Posterior vena cava (tissue), 2 donors: ENCODE measurements at places on chromosomes 5 and 9.

GRCh38 chr9:95000821-95001220 lies 274.3 kb downstream of the AOPEP start:
- DNase-seq, result no peak

DNA sequence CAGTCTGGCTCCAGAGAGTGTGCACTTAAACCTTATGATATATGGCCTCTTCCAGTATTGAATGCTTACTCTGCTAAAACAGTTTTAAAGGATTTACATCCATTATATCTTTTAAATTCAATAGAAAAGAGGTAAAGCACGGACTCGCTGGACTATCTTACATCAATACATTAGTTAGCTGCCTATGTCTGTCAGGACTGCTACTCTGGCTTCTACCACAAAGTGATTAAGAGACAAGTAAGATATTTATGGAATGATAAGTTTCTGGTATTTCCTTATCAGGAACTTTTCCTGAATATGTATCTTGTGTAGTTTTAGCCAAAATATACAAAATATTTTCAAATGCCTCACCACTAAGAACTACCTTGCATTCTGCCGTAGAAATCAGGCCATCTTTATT lies 295.1 kb downstream of the ISL1 start:
- no peak for DNase-seq

- no peak for DNase-seq
Measured at GRCh38 chr9:99449726-99450125, 227.6 kb downstream of the SEC61B start.

DNA sequence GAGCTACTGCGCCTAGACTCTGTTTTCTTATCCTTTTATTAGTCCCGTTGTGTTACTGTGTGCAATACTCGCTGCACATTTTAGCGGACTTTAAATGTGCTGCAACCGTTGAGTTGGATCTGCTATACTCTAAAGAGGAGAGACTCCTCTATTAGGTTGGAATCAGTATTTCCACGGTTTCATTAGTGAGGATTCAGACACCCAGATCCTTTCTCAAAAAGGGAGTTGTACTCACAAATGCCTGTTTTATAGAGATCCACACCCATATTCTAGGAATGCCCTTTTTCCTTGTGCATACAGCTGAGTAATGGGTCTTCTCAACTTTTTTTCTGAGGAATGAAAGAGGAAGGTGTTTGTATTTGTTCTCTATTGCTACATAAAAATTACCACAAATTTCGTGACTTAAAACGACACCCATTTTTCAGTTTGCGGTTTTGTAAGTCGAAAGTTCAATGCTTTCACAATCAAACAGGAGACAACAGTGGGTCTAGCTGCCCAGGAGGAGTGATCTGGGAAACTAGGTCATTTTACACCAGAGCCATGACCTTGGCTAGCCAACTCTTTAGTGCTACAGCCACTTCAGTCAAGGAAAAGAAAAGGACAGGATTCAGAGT lies 52.8 kb upstream of the SLC44A1 start:
- no peak for DNase-seq

DNA sequence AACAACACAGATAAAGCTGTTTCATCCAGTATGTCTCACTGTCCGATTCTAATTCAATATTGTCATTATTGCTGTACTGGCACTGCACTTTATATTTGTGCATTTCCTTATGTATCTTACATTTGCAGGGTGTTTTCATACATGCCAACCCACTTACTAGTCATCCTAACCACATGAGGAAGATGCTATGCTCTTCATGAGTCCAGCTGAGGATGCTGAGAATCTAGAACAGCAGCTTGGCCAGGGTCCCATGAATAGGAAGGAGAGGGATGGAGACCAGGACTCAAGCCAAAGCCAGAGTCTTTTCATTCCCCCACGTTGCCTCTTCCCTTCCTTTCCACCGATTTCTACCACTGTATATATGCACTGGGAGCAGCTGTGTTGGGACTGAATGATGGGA lies 292.8 kb upstream of the KLF4 start:
- DNase-seq, result no peak

GRCh38 chr5:107796797-107797196 lies 126.1 kb upstream of the EFNA5 start:
- DNase-seq, result no peak

- DNase-seq, result peak; percentile 93
Measured at GRCh38 chr5:172886974-172887501, 53.0 kb downstream of the ERGIC1 start.

- no peak for DNase-seq
Measured at GRCh38 chr9:75269197-75269596, 180.9 kb downstream of the OSTF1 start.

DNA sequence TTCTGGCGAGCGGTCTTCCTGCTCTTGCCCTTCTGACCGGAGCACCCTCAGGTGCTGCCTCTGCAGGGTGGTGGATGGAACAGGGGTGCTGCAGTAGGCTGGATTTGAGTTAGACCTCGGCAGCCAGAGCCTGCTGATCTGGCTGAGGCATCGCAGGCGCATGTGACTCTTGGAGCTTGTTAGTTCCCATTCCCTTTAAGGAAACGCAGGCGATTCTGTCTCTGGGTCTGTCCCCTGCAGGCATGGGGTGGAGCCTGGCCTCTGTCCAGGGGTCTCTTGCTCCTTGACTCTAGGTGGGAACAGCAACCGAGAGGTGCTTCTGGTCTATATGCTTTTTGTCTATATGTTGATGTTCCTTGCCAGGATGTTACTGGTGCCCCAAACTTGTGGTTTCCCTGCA lies 3.1 kb downstream of the WNK2 start:
- DNase-seq, result no peak

DNA sequence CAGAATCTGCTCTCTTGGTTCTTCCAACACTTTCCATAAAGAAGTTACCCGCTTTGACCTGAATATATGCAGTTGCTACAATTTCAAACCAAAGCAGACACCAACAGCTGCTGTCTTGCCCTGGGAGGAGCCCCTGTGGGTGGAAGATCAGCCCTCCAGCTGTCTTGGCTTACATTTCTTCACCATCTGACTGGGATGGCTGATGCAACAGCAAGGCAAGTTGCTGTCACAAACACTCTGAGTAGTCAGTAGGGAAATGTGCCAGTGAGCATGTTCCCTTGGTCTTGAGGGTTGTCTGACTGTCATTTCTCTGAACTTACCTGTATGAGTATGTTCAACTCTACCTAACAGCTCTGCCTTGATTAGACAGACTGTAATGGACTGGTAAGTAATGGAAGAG lies 152.9 kb downstream of the SGCD start:
- no peak for DNase-seq

- no peak for DNase-seq
Measured at GRCh38 chr9:4495537-4495936, 5.3 kb downstream of the SLC1A1 start.

DNA sequence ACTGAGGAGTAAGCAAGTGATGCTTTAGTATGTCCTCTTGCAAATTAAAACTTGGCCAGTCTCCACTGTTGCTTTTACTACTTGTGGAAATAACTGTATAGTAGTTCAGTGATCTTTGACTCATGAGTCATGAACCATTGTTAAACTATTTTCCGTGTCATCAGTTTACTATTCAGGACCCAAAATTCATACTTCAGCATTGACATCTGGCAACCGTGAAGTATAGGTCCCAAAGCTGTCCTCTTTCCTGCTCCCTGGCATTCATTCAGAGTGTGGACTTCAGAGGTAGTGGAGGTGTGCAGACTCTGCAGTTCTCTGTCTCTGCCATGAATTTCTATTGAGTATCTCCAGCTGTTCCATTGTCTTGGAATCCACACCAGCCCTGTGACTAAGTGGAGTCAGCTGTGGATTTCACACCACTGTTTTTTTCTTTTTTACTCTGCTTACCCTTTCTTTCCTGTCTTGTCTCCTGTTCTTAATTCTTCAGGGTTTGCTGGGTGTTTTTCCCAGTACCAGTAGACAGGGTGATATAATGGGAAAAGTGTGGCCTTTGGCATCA lies 7.5 kb downstream of the TDRD7 start:
- no peak for DNase-seq

DNA sequence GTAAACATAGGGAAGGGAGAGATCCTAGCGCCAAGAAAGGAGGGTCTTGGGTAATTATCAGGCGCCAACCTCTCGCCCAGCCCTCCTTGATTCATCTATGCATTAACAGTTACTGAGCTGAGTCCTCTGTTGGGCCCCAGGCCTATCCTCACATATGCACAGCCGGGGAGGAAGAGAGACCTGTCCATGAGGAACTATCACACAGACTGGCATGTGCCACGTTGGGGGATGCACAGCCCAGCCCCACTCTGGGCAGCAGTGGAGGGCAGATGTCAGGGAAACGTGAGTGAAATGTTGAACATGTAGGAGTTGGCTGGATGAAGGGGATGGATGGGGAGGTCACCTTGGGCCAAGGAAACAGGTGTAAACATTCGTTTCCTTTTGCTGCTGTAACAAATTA lies 18.8 kb upstream of the ENHO start:
- DNase-seq, result peak; percentile 32

DNA sequence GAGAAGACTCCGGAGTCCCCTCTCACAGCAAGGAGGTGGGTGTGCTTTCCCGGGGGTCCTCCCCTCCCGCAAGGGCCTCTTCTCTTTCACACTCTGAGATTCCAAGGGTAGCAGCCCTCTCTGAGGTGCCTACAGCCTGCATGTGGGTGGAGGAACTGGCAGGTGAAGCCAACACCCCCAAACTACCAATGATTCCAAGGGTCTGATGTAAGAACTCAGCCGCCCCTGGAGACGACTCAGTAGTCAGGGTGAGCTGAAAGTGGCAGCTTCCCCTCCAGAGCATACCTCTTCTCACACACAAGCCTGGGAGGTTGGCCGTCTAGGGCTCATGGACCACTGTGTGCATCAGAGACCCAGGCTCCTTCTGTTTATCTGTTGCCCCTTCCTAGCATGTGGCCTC lies 66.1 kb downstream of the TSPAN17 start:
- DNase-seq, result no peak

DNA sequence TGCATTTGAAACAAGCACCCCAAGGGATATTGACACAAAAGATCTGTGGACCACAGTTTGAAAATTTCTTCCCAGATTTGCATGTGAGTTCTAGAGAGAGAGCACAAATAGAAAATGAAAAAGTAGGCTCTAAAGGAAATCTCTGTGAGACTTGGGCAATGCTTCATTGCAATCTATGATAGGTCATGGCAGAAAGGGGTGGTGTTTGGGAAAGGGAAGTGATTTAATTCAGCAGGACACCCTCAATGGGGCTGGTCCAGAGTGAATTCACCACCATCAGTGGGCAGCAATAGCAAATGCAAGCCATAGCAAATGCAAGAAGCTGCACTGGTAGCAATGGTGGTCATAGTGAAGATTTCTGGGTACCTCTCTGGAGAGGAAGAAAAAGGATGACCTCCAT lies 58.1 kb downstream of the ANKRD55 start:
- no peak for DNase-seq

GRCh38 chr5:176533894-176534611 lies 3.1 kb downstream of the RNF44 start:
- DNase-seq, result no peak

GRCh38 chr5:1767524-1768282 lies 31.9 kb downstream of the MRPL36 start:
- DNase-seq, result peak; percentile 35

DNA sequence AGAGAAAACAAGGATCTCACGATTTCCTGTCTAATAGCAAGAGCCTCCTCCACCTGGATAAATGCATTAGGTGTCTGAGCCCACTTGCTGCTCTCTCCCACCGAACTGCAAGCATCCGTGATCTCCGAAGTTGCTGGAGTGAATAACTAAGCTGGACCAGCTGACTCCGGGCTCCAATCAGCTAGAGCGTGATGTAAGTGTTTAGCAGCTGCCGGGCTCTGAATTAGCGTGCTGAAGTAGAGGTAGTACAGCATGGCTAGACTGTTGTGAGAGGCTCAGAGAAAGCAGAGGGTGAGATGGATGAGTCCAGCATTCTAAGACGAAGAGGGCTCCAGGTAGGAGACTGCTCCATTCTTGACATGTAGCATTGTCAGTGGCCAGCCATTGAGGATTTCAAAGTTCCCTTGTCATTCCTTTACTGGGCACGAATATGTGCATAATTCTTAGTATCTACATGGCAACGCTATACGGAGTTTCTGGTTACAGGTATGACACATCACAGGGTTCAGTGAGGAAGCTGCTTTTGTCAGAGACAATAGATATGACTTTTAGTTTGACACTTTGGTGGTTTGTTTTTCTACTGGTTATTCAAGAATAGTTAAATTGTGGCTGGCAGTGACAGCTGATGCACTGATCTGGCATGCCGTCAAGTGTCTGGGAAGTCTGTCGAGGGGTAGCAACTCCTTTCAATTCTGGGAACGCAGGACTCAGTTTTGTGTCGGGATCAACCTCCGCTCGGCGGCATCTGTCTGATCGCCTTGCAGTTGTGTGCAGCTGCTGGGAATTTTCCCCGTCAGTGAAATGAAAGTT lies 232.6 kb downstream of the MAST4 start:
- peak; percentile 84 for DNase-seq

DNA sequence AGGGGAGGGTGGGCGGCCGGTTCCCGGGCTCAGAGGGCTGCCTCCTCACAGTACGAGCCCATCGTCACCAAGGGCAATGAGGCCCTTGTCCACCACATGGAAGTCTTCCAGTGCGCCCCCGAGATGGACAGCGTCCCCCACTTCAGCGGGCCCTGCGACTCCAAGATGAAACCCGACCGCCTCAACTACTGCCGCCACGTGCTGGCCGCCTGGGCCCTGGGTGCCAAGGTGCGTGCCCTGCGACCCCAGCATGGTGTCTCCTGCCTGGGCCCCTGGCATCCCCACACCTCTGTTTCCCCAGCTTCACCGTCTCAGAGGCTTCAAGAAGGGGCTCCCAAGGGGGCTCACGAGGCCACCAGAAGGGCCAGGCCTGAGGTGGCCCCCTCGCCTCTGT lies 7.2 kb downstream of the DBH start:
- DNase-seq, result no peak

- no peak for DNase-seq
Measured at GRCh38 chr5:24646915-24647314, 2.1 kb upstream of the CDH10 start.

DNA sequence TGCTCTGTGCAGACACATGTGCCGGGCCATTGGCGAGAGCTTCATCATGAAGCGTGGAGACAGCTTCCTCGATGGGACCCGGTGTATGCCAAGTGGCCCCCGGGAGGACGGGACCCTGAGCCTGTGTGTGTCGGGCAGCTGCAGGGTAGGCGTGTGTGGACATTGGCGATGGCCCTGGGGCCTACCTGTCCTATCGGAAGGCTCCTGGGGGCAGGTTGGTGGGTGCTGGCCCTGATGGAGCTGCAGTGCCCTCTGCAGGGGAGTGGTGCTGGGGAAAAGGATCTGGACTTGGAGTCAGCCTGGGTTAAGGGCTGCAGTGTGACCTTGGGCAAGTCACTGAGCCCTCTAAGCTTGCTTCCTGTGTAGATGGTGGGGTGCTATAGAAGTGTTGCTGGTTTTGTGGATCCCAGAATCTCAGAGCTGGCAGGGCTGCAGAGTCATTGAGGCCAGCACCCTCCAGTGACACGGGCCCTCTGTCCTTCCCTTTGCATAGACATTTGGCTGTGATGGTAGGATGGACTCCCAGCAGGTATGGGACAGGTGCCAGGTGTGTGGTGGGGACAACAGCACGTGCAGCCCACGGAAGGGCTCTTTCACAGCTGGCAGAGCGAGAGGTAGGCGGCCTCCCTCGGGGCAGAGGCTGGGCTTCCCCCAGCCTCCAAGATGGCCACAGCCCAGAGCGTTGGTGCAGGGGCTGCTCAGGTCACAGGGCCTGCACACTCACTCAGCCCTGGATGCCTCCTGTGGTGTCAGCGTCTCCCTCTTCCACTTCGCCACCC lies 15.8 kb downstream of the ADAMTS13 start:
- no peak for DNase-seq
